ENCODE measurements at places on chromosomes 6 and 20. TPM values are rescaled to one million over a fixed set of nuclear protein-coding genes. Genes with fewer than 3 reads are reported as not detected.
A peak's percentile ranks its signal among the peaks of the same experiment; 100 is the strongest.

DNA sequence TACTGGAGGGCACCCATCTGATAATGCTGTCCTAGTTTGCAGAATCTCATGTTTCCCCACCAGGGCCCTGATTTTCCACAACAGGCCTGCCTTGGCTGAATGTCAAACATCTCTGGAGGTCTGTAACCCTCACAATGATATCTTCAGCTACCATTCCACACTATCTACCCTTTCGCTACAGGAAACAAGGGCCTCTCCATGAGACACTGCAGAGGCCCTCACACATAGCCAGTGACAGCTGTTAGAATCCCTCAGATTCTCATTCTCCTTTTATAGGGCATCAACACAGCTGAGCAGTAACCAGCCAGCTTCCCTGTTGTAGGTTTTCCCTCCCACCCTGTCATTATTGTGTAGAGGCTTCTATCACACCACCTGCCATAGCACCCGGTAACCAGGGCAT is 29.6 kb upstream of the MICB start:
- DNase-seq = no peak

- peak; percentile 56 for DNase-seq
These were observed 168.0 kb upstream of the CHD6 start for GRCh38 chr20:41786158-41786557.

GRCh38 chr20:112396-112795 is 24.9 kb downstream of the DEFB125 start:
- no peak for DNase-seq

- peak; percentile 49 for DNase-seq
These were observed 22.6 kb upstream of the HLA-DQB2 start for GRCh38 chr6:32785781-32786533.

DNA sequence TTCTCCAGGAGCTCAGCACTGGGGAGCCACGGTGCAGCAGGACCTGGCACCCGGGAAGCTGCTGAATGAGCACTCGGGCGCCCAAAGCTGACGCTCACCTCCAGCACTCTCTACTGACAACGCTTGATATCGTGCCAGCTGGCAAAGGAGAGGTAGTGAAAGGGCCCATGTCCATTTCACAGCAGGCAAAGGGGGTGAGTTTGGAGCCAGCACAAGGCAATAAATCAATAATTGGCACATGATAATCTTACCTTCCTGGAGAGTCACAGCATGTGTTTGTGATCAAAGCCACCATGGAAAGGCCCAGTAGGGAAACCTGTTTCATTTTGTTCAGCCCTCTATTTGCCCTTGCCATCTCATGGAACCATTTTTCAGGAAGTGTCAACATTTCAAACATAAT is 23.3 kb upstream of the SMIM26 start:
- no peak for DNase-seq

DNA sequence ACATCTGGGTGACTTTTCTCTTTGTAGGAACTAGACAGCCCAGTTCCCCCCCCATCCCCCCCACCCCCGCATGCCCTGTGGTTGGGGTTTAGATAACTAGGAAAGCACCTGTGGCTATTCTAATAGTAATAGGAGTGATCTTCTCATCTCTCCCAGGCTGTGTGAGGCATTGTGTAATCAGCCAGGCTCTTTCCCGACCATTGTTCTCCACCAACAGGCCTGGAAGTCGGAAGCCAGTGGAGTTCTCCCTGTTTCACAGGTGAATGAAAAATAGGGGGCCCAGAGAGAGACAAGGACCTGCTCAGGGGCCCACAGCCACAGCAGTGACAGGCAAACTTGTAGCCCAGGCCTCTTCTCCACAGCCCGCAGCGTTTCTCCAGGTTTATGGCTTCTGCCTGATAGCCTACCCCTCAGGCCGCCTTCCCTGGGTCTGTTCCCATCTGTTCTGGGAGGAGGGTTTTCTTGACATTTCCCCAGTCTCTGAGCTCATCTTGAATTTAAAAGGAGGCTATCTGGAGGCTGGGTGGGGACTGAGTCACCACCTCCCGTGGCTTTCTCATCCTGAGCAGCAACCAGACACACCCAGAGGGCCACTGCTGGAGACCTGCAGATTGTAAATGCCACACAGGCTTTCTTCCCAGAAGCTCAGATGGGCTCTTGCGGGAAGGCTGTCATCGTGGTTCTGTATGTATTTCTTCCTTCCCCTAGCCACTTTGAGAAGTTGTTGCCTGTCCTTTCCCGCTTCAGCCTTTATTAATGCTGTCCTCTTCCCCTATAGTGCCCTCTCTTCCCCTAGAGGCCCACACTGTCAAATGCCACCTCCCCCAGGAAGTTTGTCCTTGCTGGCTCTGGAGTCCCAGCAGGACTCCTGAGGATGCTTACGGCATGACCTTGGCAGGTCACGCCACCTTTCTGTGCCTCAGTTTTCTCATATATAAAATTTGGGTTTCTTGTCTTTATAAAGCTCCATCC is 75.9 kb upstream of the MYL9 start:
- peak; percentile 88 for DNase-seq

GRCh38 chr6:2911171-2911570 is 8.1 kb upstream of the SERPINB9 start:
- no peak for DNase-seq

- no peak for DNase-seq
These were observed 42.9 kb upstream of the DACT2 start for GRCh38 chr6:168362276-168362990.

DSTN gene
- 221 TPM for total RNA-seq

COL20A1 gene
- not detected for total RNA-seq
